ENCODE measurements at places on chromosomes 5 and 9.

DNA sequence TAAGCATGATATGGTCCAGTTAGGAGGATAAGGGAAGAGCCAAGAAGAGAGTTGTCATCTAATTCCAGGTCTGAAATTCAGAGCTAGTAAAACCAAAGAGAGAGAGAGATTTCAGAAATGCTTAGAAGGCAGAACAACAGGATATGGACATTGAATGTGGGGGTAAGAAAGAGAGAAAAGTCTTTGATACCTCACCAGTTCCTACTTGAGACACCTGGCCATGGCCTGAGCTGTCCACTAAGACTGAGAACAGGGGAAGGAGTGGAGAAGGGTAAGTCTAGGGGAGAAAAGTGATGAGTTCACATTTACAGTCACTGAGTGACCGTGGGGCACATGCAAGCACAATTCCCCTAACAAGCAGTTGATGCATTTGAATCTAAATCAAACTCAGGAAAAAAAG, 35.5 kb downstream of the TIMD4 start:
- DNase-seq = no peak

DNA sequence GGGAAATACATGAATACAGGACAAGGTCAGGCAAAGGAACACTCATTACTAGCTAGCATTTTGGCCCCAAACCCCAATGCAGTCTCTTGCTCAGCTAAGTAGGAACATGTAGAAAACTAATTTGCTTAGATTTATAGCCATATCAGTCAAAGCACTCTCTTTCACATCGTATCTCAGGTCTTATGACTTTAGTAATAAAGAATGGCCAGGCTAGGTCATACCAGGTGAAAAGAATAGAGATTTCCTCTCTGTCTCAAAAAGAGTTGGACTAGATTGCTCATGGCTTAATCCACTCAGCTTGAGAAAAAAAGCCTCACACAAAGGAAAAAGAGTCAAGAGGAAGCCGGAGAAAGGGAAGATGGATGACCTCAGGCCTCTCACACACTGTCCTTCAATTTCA, 772.7 kb upstream of the SEMA6A start:
- DNase-seq = no peak

DNA sequence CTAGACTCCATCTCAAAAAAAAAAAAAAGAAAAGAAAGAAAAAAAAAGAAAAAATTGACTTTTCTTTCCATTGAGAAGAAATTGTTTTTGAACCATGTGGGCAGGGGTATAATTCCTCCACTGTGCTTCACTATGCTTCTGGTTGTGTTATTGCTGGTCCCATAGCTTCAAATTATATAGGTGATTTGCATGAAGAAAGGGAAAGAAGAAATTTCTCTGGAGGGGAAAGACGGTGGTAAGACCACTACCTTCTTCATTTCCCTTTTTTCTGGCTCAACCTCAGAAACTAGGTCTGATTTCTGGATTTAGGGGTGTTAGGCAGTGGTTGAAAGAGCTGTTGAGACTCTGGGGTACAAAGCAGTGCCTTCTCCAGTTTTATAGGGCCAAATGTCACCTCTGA, 29.3 kb upstream of the HSPB3 start:
- DNase-seq = no peak

- DNase-seq = no peak
Observed at GRCh38 chr5:65334077-65334476, 147.6 kb downstream of the ADAMTS6 start.

GRCh38 chr9:33065157-33066076, 11.1 kb downstream of the SMU1 start:
- DNase-seq = no peak

DNA sequence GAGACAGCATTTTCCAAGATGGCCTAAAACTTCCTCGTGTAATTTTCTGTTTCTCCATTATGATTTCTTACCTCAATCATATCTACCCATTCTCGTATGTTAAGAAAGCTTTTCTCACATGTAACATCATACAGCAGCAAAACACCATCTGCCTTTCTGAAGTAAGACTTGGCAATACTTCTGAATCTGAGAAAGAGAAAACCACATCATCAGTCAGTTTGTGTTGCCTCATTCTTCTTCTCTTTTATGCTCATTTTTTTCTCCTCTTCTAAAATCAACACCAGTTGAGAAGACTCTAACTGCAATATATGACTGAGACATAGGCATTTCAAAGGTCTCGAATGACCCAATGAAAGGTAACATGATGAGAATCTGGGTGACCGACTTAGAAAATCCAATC, 66.0 kb downstream of the RASEF start:
- DNase-seq = no peak

GRCh38 chr9:127773272-127773671, 5.2 kb downstream of the SH2D3C start:
- DNase-seq = no peak

DNA sequence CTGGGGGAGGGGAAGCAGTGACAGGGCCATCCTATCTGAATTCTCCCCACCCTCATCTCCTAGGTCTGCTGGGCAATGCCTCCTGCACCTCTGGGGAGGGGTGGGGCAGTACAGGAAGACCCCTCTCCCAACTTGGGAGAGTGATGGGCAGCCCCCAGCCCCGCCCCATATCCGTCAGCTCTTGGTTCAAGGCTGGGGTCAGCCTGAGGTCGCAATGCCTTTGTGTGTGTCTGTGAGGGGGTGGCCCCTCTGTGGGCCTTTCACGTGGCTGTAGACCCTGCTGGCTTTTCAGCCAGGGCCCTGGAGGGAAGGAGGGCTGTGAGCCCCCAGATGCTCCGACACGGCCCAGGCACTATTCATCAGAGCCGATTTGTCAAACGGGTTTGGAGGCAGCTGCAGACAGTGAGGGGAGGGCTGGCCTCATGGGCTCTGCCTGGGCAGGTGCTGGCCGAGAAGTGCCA, 49.5 kb upstream of the RNU6ATAC start:
- DNase-seq = no peak

DNA sequence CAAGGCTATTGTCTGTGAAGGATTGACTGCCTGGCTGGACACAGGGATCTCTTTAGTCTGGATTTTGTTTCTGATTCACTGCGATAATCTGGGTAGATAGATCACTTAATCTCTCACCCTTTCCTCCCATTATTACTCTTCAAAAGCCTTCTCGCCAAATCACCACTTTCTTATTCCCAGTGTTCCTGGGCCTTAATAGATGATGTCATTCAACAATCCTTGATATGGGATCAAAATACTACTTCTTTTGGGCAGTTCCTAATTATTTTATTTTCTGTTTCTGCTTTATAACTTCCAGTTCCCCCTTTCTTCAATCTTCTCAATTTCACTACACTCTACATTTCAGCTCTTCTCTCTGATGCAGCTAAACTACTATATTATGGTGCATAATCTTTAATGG, 6.8 kb upstream of the CRHBP start:
- DNase-seq = no peak

- DNase-seq = no peak
Observed at GRCh38 chr5:53116597-53116996, 7.0 kb upstream of the MOCS2 start.

GRCh38 chr5:72487177-72487576, 20.0 kb downstream of the ZNF366 start:
- DNase-seq = no peak

DNA sequence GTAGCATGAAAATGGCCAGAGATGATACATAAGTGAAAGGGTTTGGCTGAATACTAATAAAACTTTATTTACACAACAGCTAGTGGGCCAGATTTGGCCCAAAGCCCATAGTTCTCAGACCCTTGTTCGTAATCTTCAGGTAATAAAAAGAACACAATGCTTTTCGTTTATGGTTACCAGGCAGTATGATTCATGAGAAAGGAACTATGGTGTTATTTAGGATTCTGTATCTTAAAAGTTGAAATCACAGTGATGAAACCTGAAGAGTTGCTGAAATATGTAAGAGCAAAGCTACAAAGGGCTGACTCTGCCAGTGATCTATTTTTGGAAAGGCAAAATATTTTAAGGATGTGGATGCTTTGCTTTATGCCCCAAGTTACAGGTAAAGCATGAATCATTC, 192.7 kb downstream of the SMC2 start:
- DNase-seq = no peak

- DNase-seq = no peak
Observed at GRCh38 chr9:86604741-86605140, 250.5 kb upstream of the TUT7 start.

- DNase-seq = no peak
Observed at GRCh38 chr9:118729981-118730380, 639.3 kb downstream of the BRINP1 start.

DNA sequence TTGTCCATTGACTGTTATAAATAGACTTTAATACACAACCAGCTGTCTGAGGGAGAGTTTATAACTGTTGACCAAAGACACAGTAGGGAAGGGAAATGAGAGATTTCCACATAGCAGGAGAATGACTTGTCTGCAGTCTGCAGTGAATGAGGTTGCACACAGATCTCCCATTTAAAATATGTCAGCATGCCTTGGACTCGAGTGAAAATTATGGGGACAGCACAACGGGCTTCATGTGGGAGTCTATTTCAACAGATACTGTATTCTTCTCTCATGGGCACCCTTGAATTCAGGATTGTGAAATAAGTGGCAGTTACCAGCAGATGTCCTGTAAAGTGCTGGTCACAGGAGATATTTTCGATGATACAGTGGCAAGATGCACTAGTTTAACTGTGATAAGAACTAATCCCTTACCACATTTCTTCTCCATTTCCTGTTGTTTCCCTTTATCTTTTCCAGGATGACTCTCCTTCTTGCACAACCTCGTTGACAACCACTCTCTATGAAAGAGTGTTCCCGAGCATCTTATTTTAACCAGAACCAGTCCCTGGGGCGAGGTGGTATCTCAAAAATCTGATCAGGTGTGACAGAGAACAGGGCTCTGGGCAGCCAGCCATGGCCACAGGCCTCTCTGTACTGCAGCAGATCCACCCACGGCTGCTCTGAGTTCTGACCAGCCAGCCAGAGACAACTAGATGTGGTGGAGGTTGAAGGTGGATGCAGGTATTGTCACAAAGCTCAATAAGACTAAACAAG, 51.5 kb upstream of the MAP3K1 start:
- DNase-seq = no peak

DNA sequence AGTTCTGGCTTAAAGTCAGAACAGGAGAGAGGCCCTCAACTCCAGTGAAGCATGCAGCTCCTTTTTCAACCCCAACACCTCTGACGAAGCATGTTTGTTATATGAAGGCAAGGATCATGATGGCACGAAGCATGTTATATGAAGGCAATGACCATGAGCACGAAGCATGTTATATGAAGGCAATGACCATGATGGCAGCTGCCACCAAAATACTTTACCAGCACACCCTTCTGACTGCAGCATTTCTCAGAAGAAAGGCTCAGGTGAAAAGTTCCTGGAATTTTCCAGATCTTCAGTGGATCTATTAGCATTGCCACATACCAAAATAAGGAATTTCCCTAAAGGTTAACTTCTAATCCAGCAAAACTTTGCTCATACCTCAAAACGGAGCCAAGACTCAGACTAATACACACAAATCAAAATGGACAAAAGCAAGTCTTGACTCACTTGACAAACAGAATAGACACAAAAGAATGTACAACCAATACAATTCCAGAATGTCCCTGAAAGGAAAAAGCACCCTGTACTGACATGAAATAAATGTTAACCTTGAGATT, 217.4 kb downstream of the FANCC start:
- DNase-seq = no peak

DNA sequence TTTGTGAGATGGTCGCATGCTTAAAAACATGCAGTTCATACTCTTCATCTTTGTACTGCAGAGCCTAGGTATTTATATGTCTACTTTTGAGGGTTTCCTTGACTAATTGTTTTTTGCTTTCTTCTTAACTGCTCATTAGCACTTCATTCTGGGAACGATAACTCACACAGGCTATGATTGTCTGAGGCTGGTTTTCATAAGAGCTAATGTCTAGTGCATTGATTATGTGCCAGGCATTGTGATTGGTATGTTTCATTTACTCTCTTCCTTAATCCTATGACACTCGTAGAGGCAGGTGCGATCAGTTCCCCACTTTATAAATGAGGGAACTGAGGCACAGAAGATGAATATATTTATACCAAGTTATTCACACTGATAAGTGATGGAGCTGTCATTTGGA, 93.6 kb downstream of the INSYN2B start:
- no peak for DNase-seq

GRCh38 chr5:9765419-9766140, 135.4 kb upstream of the TAS2R1 start:
- DNase-seq = no peak

DNA sequence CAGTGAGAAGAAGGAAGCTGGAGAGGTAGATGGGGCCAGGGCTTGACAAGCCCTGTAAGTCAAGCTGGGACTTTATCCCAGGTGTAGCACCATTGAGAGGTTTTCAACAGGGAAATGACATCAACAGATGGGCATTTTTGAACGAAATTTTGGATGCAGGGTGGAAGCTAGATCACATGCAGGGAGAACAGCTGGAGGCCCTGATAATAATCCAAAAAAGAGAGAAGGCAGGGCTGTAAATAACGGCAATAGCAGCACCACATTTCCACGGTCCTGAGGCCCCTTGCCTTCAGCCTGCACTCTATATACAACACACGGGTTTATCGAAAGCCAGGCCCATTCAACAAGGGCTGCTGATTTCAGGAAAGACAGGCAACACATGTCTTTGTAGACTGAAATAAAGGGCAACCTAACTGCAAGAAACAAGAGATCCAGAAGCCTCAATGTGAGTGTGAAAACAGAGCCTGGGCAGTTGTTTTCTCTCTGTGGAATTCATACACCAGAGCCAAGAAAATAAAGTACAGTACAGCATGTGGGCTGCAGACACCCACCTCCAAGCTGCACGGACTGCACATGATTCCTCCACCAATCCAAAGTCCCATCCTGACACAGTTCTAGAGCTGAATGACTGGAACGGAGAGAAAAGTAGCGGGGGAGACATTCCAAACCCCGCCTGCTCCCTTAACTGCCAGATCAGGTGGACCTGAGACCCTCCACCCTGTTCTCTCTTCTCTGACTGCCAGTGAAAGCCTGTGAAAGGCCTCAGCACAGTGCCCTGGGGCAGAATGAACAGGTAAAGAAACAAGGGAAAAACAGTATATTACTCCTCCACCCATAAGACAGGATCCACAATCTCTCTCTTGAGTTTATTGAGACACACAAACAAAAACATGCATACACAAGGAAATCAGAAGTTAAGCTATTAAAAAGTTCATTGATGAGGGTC, 36.3 kb downstream of the KLHL3 start:
- no peak for DNase-seq

- no peak for DNase-seq
Observed at GRCh38 chr5:154849791-154850201, 607 bp downstream of the FAXDC2 start.

DNA sequence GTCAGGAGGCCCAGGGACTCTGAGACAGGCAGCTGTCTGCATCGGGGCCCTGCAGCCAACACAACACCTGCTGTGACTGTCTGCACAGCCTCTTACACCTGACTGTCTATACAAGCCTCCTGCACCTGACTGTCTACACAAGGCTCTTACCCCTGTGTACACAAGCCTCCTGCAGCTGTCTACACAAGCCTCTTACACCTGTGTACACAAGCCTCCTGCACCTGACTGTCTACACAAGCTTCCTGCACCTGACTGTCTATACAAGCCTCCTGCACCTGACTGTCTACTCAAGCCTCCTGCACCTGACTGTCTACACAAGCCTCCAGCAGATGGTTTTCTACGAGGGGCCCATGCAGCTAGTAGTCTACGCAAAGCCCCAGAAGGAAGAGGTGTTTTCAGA, 18.6 kb downstream of the IRX2 start:
- no peak for DNase-seq

Data from hematopoietic multipotent progenitor cell treated with erythropoietin and hydrocortisone succinate and interleukin-3 and kit ligand, for 17 days (in vitro differentiated cells).